ENCODE measurements at places on chromosomes 12 and 14.

- DNase-seq = no peak
These were observed 220.7 kb downstream of the MSRB3 start for GRCh38 chr12:65499167-65499566.

DNA sequence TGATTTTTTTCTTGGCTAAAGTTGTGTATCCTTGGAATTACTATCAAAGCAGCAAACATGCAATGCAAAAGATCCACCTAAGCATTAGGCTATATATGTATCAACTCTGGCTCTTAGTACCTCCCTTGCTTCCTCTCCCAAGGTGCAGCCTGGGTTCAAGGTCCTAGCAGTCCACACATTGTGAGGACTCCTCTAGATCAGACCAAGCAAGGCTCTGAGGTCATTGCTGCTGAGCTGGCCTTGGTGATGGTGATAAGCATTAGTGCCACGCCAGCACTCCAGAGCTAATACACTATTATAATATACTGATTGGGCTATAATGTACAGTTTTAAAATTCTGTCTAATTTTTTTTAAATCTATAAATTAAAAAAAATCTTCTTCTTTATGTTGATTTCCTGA is 196.9 kb upstream of the BTG1 start:
- DNase-seq = no peak

GRCh38 chr14:92589213-92589852 is 75.8 kb downstream of the RIN3 start:
- DNase-seq = no peak

DNA sequence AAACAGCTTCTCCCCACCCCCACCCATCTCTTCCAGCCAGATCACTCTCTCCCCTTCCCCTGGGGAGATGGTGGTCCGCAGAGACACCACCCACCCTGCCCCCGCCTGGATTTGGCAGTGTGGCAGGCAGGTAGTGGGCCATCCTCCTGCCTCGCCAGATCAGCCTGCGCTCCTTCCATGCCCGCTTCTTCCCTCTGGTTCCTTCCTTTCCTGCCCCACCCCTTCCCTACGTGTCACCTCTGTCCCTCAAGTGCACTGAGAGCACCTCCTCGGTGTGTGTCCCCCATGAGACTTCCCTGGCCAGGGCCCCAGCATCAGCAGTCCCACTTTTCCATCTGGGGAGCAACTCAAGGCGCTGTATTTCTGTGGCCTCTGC is 632 bp downstream of the NYNRIN start:
- DNase-seq = no peak

DNA sequence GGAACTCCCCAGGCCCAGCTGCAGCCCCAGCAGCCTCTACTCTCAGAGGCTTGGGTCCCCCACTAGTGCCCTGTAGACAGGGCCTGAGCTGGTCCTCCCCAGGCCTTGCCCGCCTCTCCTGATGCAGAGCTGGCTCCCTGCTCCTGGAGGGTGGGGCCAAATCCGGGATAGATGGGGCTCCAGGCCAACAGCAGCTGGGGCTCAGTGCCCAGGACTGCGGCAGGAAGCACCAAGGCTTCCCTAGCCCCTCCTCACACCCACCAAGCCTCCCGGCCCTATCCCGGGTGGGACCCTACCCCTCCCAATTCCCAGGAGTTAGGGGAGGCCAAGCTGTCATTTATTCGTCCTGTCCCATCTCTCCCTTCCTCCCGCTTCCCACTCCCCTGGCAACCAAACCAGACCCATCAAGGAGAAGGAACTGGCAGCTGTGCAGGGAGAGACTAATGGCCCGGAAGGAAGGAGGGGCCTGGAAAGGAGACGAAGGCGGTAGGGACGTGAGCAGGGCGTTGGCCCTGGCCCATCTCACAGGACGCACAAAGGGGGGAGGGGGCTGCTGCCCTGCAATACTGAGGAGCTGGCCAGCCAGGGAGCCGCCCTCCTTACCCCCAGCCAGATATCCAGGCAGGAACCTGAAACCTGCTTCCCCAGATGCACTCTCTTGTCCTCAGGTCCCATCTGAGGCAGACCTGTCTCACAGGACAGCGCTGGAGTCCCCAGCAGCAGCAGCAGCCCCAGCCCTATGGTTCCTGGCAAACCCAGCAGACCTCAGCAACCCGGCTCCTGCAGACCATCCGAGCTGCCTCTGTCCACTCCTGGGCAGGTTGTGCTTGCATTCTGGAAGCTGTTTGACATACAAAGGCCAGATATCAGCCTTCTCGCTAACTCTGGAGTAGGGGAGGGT is 1.6 kb upstream of the PRPH start:
- DNase-seq = no peak

DNA sequence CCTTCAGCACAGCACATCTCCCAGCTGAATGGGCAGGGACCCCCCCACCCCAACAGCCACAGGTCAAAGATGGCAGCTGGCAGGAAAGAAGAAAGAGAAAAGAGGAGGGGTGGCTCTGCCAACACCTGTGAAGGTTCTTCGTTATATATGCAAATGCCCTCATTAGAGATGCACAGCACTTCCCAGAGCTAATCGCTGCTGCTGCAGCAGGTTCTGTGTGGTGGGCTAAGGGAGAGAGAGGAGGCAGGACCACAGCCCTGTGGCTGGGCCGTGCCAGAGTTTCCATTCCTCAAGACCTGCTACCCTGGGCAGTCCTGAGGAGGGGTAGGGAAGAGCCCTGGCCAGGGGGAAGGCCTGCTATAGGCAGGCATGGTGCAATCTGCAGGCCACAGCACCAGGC is 28.7 kb downstream of the SMUG1 start:
- no peak for DNase-seq

Data from astrocyte of the spinal cord (primary cell).